ENCODE measurements at places on chromosomes 13 and 19.
A peak's percentile ranks its signal among the peaks of the same experiment; 100 is the strongest.

DNA sequence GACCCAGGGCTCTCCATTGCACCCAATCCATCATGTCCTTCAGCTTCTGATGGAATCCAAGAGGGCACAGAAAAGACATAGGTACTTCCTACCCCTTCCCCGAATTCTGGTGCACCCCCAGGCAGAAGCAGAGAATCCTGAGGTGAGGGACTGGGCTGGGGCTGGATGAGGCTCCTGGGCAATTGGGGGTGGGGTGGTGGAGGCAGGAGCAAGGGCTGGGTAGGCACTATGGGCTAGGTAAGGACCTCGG is 2.7 kb upstream of the KCNC3 start:
- no peak for DNase-seq

DNA sequence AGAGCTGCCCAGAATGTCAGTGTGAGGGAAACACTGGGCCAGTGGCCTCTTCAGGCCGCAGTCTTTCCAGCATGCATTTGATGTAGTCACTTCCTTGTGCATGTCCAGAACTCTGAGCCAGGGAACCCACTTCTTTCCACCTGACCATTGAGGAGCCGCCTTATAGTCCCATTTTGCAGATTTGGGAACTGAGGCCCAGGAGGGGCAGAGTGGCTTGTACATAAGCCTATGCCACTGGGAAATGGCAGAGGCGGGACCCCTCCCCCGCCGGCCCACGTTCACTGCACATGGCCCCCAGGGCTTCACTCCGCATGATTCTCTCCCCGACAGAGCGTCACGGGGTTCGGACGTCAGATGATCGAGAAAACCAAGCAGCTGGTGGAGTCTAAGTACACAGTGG is 5.6 kb upstream of the SPIB start:
- DNase-seq, result no peak

DNA sequence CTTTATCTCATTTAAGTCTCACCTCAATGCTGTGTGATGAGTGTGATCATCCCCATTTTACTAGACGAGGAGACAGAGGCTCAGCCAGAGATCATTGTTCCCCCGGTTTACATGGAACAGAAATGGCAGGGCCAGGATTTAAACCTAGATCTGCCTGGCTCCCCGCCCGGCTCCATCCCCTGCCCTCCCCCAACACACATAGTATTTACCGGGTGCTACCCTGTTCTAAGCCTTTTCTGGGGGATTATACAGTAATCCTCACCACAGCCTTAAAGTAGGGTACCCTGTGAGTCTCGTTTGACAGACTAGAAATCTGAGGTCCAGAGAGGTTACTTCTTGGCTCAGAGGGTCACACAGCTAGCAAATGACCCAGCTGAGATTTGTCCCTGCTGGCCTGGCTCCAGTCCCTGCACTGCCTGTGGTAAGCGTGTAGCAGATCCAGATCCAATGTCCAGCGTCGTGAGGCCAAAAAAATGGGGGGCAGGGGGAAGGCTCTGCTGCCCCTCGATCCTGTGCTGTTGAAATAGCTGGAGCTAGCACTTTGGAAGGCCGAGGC is 3.8 kb upstream of the KLC3 start:
- no peak for DNase-seq

DNA sequence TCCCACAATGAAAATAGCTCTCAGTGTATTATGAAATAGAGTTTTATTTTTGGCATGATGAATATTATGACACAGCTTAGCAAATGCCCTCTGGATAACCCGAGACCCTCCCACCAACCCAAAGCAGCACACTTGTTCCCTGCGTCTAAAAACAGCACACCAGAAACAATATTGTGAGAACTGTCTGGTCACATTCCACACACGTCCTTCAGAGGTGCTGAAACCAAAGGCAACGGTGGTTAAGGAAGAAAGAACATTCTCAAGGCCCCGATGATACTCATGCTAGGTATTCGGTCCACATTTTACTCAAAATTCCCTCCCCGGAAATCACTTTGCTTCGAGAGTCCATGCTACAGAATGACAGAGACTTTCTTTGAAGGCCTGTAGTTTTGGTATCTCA is 156.7 kb downstream of the SLC7A1 start:
- no peak for DNase-seq

- peak; percentile 63 for DNase-seq
These were observed 2.5 kb downstream of the KLK10 start for GRCh38 chr19:51016798-51017683.

DNA sequence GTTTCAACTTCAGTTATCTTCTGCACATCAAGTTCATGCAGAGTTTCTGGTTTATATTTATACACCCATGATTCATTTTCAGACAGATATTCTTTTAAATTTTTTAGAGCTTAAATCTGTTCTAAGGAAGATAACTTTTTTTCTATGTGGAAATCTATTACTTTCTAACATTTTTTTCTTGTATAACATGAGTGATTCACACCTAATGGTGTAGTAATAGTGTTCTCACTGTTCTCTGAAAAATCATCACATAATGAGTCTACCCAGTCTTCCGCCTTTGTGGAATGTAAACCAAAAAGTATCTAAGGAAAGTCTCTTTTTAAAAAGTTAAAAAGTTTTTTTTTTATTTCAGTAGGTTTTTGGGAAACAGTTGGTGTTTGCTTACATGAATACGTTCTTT is 70.8 kb downstream of the FNDC3A start:
- DNase-seq, result no peak

- DNase-seq, result no peak
These were observed 35.3 kb downstream of the RGCC start for GRCh38 chr13:41492432-41493260.

DNA sequence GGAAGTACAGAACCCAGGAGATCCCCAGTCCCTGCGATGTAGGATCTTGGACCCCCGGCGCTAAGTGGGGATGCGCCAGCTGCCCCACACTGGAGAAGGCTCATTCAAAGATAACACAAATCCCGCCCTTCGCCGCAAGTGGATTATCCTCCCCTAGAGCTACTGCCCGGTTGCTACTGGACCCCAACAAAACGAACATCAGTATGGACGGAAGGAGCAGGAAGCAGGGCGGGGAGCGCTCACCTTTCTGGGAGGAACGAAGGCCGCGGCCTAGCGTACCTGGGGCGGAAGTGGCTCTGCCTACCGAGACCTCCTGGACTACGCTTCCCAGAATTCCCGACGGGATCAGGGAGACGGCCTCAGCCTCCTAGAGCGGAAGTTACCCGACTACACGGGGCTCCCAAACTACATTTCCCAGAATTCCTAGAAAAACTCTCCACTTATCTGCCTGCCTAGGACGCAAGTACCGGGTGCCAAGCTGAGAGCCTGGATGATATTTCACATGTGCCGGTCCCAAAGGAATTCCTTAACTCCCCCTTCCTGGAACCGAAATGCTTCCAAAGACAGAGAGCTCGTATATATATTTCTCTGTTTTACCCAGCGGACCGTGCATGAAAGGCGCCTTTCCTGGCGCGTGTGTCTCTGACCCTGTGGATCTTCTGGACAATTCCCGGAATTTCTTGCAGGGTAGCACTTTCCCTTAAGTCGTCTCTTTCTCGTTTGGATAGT is at the start of gene ZNF112:
TSS of gene ZNF112 (minus strand) at position 298 of the 729 bp plus-strand sequence. CDS start 16,141 bp downstream, outside the sequence.
- DNase-seq, result no peak

GRCh38 chr19:4295972-4296771 is 6.0 kb downstream of the TMIGD2 start:
- DNase-seq, result no peak
